ENCODE measurements at places on chromosomes 5 and 9.

GRCh38 chr5:20276959-20277263 is 288.9 kb upstream of the CDH18 start:
- DNase-seq = no peak

GRCh38 chr5:137453483-137454080 is 45.5 kb downstream of the SPOCK1 start:
- DNase-seq = peak; percentile 85

DNA sequence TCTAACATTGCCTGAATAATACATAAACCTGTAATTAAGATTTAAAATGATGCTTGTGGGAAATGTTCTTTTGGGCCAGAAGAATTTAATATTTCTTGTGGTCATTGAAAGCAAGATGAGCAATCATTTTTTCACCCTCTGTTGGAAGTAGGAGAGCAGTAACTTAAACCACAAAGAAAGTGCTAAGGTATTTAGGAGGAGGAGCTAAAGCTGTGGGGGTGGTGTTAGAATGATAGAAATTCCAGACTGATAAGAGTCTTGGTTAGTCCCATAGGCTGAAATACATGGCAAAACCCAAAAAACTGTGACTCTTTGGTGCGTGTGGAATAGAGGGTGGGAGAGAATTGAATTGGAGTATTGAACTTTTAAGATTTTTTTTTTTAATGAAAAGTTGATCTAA is 247.0 kb downstream of the YTHDC2 start:
- DNase-seq = peak; percentile 7

DNA sequence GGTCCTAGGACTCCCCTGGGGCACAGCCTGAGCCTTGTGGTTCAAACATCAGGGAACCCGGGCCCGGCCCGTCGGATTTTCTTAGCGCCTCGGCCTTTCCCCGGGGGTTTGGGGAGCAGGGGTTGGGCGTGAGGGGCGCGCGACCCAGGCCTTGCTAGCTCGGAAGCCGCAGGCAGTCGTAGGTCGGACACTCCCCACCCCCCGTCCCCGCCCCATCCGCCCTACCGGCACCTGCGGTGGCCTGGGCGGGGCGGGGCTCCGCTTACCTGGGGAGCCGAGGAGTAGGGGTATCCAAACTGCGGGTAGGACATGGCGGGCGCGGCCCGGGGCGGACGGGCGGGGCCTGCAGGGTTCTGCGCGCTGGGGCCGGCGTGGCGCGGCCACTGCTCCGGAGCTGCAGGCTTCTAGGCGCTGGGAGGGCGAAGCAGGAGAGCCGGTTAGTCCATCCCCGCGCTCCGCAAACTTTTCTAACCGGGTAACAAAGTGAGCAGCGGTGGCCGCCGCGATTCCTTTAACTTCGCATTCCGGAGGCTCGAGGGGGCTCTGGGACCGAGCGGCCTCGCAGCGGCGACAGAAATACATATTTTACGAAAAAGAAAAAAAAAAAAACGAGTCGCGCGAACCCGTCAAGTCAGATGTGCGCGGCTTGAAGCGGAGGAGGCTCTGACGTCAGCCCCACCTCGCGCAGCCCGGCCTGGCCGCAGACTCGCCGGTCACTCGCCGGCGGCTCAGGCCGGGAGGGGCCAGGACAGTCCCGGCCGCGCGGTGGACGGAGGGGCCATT is at the start of gene IRX4:
IRX4 (minus strand) TSS at position 589 of the 783 bp plus-strand sequence; CDS start at position 311, 278 bp downstream.
- DNase-seq = peak; percentile 59

DNA sequence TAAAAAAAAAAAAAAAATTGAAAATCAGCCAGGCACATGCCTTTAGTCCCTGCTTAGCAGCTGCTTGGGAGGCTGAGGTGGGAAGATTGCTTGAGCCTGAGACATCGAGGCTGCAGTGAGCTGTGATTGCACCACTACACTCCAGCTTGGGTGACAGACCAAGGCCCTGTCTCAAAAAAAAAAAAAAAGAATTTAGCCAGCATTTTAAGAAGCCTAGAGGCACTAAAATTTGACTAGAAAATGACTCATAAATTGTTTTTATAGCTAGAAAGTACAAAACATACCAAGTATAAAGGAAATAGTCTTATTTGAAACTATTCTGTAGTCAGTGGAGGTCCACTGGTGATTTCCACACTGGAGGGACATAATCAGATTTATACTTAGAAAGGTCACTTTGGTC is 17.5 kb downstream of the LRRC70 start:
- DNase-seq = no peak

DNA sequence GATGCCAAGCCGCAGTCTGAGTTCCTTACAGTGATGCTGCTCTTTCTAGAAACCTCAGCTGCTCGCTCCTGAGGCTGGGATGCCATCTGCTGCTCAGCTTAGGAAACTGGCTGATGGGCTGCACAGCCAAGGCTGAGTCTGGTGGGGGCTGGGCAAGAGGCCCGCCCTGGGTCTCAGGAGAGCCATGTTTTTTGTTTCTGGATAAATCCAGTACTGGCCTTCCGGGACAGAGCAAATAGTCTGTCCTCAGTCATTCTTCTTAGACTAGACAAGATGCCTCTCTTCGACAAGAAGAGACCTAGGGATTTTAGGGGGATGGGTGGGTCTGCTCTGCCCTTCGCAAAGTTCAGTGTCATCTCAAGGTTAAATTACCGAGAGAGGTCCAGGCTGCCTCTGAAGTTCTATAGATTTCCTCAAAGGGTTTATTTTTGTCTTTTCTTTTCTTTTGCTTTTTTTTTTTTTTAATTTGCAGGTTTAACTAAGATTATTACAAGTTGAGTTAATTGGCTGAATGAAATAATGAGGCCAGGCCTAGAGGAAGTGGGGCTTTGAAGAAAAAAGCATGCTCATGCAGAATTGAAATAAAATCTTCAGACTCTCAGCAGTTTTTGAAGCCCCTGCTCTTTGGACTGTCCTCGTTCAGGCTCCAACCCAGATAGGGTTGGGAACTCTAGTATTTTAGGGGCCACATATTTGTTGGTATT is 30.6 kb upstream of the MATR3 start:
- DNase-seq = peak; percentile 90

DNA sequence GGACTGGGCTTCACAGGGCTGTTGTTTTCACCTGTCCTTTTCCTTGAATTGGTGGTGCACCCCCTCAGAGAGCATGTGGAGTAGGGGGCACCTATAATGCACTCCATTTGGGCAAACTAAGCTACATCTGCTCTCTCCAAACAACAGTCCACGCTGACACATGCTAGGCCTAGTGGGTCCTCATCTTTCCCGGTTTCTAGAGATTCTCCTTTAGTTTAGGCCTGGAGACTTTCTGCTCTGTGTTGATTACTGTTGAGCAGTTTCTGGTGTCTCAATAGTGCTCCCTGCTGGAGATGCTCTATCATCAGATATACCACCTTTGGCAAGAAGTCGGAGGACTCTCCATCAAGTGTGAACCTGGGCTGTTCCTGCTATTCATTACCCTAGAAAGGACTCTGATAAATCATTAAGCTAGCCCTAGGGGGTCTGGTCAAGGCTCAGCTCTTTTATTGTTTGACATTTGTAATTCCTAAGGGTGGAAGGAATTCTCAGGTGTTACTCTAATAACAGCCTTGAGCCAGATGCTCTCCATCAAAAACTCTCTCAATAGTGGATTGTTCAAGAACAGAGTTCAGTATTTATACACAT is 64.0 kb upstream of the FYB1 start:
- DNase-seq = peak; percentile 83

DNA sequence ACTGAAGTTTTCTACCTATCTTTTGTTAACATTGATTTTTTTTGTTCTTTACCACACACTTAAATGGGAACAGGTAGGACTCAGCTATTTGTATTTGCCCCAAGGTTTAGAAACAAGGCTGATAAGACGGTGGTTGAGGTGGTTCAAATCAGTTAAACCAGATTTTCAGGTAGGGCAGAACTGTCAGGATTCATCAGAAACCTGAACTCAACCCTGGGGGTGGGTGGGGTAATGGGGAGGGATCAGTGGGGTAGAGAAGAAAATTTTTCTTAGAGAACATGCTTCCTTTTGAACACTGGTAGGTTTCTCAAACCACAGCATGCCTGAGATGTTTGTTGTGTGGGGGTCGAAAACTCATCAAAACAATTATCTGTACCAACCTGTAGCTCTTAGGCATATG is 113.0 kb downstream of the BASP1 start:
- DNase-seq = peak; percentile 74

DNA sequence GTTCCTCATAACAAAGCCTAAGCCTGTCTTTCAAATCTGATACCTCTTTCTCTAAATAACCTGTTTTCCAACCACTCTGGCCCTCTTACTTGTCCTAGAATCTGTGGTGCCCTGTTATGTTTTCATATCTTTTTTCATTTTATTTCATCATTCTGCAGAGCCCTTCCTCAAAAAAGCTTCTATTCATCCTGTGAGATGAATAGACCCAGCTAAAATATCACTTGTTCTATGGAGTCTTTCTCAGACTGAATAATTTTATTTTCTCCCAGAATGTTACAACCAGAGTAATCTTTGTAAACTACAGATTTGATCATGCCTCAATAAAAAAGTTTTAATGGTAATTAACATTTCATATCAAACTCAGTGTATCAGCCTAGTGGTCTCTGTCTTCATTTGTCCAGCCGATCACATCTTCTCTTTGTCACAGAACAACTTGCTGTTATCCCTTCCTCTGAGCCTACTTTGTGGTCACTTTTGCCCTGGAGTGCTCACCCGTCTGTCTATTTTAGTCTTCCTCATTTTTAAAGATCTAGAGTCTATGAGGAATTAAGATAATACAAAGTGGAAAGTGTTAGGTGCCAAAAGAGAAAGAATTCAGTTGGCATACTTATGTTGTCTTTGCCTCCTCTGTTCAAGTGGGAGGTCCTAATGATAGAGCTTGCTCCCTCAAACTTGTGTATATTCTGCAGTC is 77.8 kb downstream of the ZCCHC7 start:
- DNase-seq = no peak

DNA sequence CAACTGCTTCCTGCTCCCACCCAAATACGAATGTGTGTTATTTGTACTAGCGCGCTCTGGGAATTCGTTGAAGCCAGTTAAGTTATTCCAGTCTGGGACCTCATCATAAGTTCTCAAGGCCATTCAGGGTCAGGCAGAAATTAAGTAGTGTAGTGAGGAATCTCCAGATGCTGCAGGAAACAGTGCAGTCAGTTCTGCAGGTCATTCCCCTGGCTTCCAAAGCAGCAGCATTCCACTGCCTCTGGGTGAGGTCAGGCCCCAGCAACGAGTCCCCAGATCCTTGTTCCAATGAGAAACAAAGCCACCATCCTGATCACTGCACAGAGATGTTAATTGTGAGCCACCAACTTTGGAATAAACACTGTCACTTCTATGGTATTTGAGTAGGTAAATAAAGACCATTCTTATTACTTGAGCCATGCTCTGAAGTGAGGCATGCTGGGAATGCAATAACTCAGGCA is 33.1 kb downstream of the SVEP1 start:
- DNase-seq = no peak

DNA sequence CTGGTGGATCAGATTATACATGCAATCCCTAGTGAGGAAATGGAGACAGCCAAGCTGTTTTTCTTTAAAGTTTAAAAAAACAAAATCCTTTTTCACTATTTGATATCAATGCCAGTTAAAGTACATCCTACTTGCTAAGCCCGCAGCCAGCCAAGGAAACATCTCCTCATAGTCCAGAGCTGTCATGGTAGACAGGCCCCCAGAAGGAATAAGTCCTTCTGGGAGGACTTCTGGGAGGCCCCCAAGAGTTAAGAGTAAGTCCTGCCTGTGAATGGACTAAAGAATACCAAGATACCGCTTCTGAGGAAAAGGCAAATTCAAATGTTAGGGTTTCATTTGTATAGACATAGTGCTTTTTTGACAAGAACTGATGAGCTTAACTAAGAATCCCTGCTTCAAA is 38.3 kb downstream of the MOCS2 start:
- no peak for DNase-seq

- DNase-seq = no peak
Measured at GRCh38 chr9:69397384-69398214, 72.6 kb downstream of the ENTREP1 start.

DNA sequence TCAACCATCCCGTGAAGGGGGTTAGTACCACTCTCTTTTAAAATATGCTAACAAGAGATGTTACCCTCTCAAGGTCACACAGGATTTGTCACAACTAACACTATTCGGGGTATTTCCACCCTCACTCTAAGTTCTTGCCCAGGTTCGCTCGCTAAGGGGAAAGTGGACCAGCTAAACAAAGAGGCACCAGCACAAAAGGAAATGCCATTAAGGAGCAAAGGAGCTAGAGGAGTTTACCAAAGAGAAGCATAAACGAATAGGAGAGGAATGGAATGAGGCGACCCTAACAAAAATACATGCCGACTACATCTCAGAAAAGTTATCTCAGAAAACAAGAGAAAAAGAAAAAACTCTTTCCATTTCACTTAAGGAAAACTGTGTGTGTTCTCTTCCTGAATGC is 170.9 kb downstream of the DCP2 start:
- DNase-seq = no peak

GRCh38 chr5:172932313-172933017 is 26.8 kb upstream of the RPL26L1 start:
- peak; percentile 72 for DNase-seq

GRCh38 chr5:96114736-96115135 is 153.1 kb upstream of the ELL2 start:
- peak; percentile 83 for DNase-seq

- DNase-seq = no peak
Measured at GRCh38 chr5:150223474-150223873, 33.6 kb downstream of the SLC6A7 start.

DNA sequence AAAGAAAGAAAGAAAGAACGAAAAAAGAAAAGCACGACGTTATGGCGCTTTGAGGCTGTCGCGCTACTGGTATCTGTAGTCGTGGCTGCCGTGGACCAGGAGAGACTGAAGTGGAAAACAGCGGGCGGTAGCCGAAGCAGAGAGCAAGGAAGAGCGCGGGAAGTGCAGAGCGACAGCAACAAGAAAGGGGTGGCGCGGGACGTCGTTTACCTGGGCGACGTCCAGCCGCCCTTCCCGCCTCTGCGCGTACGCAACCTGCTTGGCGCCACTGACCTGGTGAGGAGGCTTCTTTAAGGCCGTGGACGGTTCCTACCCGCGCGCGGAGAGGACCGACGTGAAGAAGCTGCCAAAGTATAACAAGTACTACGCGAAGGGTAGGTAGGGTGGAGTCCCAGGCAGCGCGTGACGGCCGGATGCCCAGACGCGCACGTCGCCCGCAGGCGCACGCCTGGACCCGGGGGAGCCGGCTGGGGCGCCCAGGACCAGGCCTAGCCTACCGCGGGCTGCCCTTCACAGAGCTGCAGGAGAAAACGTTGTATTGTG is 15.4 kb downstream of the CCL28 start:
- peak; percentile 62 for DNase-seq

DNA sequence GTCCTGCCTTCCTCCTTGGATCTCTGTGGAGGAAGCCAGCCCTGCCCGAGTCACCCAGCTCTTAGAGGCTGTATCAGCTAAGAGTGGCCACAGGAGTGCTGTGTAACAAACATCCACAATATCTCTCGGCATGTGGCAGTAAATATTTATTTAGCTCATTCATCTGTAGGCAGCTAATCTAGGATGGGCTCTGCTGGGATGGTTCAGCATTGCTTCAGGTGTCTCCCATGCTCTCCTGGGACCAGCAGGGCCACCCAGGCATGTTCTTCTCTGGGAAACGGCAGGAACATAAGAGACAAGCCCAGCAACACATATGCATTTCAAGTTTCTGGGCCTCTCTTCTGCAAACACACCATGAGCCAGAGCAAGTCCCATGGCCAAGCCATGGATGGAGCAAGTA is 56.1 kb downstream of the HRH2 start:
- DNase-seq = no peak

- DNase-seq = no peak
Measured at GRCh38 chr9:3507395-3508077, 18.3 kb downstream of the RFX3 start.

GRCh38 chr5:176491101-176491502 is 42.9 kb downstream of the FAF2 start:
- DNase-seq = peak; percentile 77

Measured in epithelial cell of esophagus (primary cell).